Renal cortex interstitium (tissue), 15 donors: ENCODE measurements at places on chromosomes 16 and 17.

DNA sequence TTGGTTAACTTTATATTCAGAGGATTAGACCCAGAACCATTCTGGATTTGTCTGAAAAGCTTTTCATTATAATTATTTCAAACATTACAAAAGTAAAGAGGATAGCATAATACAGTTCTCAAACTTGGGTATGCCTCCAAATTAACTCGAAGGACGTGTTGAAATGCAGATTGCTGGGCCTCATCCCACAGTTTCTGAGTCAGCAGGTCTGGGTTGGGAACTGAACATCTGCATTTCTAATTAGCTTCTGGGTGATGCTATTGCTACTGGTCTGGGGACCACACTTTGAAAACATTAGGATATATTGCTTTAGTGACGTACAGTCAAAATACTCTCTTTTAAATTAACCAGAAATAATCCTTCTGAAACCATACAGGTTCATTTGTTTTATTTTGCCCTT, 10.0 kb downstream of the TPPP3 start:
- DNase-seq: no peak

- DNase-seq: no peak
These were observed 60.3 kb downstream of the AKAP1 start for GRCh38 chr17:57145347-57145746.

DNA sequence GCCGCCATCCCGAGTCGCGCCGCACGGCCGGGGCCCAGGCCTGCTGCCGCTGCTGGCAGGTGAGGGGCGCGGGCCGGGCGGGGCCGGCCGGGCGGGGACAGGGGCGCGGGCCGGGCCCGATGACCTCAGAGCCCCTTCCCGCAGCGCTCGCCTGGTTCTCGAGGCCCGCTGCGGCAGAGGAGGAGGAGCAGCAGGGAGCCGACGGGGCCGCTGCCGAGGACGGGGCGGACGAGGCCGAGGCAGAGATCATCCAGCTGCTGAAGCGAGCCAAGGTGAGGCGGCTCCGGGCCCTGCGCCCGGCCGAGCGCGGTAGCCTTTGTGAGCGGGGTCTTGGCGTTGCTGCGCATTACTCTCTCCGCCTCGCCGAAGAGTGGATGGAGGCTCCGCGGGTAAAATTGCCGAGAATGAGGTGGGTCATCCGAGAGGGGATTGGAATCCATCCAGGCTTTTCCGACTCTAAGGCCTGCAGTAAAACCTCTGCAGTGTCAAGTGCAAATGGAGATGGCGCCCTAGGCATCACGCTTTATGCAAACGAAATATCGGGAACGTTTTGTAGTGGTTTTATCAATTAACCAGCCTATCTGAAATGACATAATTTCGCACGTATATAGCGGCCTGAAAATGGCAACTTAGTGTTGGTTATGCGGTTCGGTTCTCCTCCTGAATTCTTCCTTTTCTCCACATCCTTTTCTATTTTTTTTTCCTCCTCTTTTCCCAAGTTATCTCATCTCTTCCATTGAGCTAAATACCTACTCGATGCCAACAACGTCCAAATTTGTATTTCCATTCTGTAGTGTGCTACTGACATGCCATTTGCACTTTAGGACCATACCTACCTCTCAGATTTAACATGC, 577 bp downstream of the TTC19 start:
- DNase-seq: peak; percentile 36

- DNase-seq: no peak
These were observed 84.6 kb downstream of the MRTFB start for GRCh38 chr16:14155572-14156190.

- DNase-seq: no peak
These were observed 11.6 kb upstream of the GP1BA start for GRCh38 chr17:4920351-4921048.
